ENCODE measurements at places on chromosomes 11 and 22.

GRCh38 chr22:42001706-42002105 is 3.1 kb downstream of the WBP2NL start:
- no peak overlapping the region for H3K27ac ChIP-seq
- no peak for DNase-seq
- H3K27me3 ChIP-seq, result no peaks in the 10 kb centered on the region
- no peak overlapping the region for H3K4me3 ChIP-seq
- no peaks in the 10 kb centered on the region for H3K36me3 ChIP-seq

- no peaks in the 10 kb centered on the region for H3K27me3 ChIP-seq
- no peaks in the 10 kb centered on the region for H3K4me1 ChIP-seq
- no peak overlapping the region for H3K4me3 ChIP-seq
- H3K36me3 ChIP-seq, result no peaks in the 10 kb centered on the region
- no peak overlapping the region for H3K27ac ChIP-seq
Observed at GRCh38 chr11:41323446-41323845, 136.0 kb downstream of the LRRC4C start.

DNA sequence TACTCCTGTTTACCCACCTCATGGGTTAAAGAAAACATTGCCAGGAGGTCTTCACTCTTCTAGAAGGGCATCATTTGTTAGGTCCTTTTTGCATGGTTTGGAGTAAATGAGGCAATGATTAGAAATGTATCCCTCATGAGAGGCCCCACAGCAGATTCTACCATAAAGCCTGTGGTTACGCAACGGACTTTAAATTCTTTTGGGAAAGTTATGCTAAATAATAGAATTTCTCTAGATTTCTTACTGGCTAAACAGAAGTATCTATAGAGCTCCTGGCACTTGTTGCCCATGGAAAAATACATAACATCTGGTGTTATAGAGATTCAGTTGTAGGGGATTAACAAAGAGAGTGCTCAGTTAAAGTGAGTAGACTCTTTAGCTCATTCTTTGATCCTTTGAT is 15.1 kb upstream of the ATXN10 start:
- H3K36me3 ChIP-seq, result no peaks in the 10 kb centered on the region
- no peak overlapping the region for H3K27ac ChIP-seq
- no peak overlapping the region for H3K4me3 ChIP-seq
- H3K4me1 ChIP-seq, result no peaks in the 10 kb centered on the region

- peak; percentile 26 for DNase-seq
- peaks cover 53% of the 10 kb centered on the region for H3K36me3 ChIP-seq
- H3K27me3 ChIP-seq, result no peaks in the 10 kb centered on the region
- H3K4me3 ChIP-seq, result no peak overlapping the region
Observed at GRCh38 chr22:17095538-17095937, 10.7 kb downstream of the IL17RA start.

DNA sequence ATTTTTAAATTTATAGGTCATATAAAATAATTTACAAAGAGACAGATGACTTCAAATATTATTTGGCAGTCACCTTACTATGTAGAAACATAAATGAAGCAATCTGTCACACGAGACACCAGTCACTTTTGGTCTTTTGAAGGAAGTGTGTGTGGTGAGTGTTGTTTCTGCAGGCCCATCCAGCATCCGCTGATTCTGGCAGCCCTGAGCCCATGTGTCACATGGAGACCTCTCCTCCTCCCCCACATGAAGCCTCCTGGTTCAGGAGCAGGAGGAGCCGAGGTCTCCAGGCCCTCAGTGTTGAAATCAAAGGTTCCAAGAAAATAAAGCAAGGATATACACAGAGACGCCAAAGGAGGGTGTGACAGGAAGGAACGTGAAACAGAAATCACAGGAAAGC is 60.1 kb downstream of the ARFGAP3 start:
- no peak overlapping the region for H3K27ac ChIP-seq
- no peaks in the 10 kb centered on the region for H3K4me1 ChIP-seq
- no peaks in the 10 kb centered on the region for H3K27me3 ChIP-seq
- no peak for DNase-seq

DNA sequence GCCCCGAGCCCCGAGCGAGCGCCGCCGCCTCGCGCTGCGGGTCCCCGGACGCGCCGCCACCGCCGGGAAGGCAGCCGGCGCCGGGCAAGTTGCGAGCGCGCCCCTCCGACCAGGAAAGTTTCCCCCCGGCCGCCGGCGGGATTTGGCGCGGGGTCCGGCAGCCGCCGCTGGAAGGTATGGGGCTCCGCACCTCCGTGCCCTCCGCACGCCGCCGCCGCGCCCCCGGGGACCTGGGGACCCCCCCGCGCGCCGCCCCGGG is 281 bp downstream of the TSPAN18 start:
- H3K27me3 ChIP-seq, result no peaks in the 10 kb centered on the region
- H3K4me1 ChIP-seq, result peaks cover 56% of the 10 kb centered on the region
- peak; percentile 44 for DNase-seq
- peak overlapping the region; percentile 86 for H3K4me3 ChIP-seq
- H3K27ac ChIP-seq, result no peak overlapping the region

DNA sequence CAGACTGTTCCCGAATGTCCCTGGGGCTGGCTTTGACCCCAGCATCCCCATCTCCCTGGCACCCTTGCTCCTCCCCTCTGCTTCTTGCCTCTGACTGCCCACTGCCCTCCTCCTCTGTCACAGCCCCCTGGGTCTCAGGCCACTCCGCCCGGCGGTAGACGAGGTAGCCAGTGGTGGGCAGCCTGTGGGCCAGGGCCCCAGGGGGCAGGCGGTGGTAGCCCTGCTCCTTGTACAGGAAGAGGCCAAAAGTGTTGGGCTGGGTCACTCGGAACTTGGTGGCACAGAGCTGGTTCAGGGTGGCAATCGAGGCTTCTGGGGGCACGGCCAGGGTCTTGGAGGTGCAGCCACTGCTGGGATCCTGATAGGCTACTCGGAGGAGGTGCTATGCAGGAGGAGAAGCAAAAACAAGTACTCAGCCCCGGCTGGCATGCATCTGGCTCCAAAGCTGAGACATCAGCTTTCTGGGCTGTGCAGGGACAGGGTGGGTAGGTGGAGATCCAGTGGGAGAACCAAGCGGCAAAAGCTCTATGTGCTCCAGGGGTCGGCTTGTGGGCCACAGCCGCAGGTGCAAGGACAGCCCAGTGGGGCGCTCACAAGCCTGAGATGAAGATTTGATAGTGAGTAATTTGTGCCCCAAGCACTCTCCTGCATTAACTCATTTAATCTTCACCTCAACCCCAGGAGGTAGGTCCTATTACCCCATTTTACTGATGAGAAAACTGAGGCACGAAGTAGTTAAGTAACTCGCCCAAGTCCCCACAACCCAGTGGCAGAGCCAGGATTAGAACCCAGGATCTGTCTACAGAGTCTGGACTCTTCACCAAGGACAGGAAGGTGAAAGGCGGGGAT is 3.6 kb downstream of the RIN1 start:
- no peak for DNase-seq
- H3K27ac ChIP-seq, result no peak overlapping the region
- peaks cover 45% of the 10 kb centered on the region for H3K4me1 ChIP-seq
- H3K27me3 ChIP-seq, result no peaks in the 10 kb centered on the region
- no peak overlapping the region for H3K4me3 ChIP-seq
- H3K36me3 ChIP-seq, result peaks cover 6% of the 10 kb centered on the region

DNA sequence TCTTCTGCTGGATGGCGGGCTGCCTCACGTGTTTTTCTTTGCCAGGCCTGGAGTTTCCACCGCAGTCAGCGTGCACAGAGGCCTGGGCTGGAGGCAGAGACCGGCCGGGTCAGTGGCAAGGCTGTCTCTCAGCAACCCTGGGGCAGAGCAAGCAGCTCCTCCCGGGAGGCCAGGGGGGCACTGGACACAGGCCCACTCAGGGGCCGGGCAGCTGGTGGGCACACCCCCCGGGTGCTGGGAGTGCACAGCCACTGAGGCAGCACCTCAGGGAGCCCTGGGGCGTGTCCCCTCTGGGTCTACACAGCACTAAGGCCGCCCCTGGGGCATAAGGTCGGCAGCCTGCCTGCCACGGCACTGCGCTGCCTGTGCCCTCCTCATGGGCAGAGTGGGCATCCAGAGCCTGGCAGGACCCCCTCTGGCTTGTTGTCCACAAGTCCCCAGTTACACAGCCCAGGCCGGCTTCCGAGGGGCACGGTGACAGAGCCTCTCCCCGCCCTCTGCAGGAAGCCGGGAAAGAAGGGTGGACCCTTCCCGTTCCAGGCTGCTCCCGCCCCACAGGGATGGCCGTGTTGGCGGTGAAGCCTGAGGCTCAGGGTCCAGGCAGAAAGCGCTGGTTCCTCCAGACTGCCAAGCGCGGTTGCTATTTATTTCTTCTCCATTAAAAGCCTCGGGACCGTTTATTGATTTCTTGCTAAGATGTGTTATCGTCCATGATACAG is 18.5 kb upstream of the TH start:
- H3K36me3 ChIP-seq, result no peaks in the 10 kb centered on the region
- peaks cover 13% of the 10 kb centered on the region for H3K4me1 ChIP-seq
- H3K27ac ChIP-seq, result no peak overlapping the region
- no peak for DNase-seq

DNA sequence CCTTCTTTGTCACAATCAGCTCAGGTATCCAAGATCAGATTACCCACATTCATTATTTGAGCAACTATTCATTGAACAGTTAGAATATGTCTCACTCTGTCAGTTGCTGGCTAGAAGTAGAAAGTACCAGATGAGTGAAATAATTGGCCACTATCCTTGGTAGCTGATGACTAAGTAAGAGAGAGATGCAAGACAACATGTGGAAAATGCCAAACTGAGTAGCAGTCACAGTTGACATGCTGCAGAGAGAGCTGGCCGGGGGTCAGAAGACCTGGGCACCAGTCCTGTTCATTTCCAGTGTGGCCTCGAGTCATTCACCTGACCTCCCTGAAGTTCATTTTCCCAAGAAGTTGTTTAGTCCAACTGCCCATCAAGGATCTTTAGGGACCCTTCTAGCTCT is 22.5 kb upstream of the SMIM35 start:
- H3K4me3 ChIP-seq, result no peak overlapping the region
- no peak overlapping the region for H3K27ac ChIP-seq
- no peaks in the 10 kb centered on the region for H3K36me3 ChIP-seq
- no peak for DNase-seq
- no peaks in the 10 kb centered on the region for H3K4me1 ChIP-seq

Measured in CD4-positive, alpha-beta T cell (primary cell).